Sigmoid colon (tissue), 7 donors: ENCODE measurements at places on chromosomes 11 and 22. TPM values are rescaled to one million over a fixed set of nuclear protein-coding genes. Genes with fewer than 3 reads are reported as not detected.

- no peak for DNase-seq
Observed at GRCh38 chr11:69855421-69855820, 36.2 kb upstream of the FGF3 start.

- no peak for DNase-seq
Observed at GRCh38 chr22:45926433-45926832, 50.5 kb downstream of the WNT7B start.

The NKAPD1 gene
- 14.6 TPM for total RNA-seq

The DTX4 gene
- total RNA-seq: 3.5 TPM

The GGT1 gene
- total RNA-seq: 2.9 TPM

The ZFTA gene
- 14.7 TPM for total RNA-seq

The HDAC10 gene
- 47.4 TPM for total RNA-seq

DNA sequence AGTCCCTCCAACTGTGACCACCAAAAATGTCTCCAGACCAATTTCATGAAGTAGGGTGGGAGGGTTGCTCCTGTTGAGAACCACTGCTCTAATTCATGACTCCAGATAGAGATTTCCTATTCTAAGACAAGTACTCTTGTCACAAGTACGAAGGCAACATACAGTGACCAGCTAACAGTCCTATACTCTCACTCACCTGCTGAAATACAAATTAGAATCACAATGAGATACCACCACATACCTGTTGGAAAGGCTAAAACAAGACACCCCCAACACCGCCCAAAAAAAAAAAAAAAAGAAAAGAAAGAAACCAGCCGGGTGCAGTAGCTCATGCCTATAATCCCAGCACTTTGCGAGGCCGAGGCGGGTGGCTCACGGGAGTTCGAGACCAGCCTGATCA lies 310.5 kb downstream of the SWAP70 start:
- no peak for DNase-seq

The SLC37A2 gene
- 5.8 TPM for total RNA-seq

DNA sequence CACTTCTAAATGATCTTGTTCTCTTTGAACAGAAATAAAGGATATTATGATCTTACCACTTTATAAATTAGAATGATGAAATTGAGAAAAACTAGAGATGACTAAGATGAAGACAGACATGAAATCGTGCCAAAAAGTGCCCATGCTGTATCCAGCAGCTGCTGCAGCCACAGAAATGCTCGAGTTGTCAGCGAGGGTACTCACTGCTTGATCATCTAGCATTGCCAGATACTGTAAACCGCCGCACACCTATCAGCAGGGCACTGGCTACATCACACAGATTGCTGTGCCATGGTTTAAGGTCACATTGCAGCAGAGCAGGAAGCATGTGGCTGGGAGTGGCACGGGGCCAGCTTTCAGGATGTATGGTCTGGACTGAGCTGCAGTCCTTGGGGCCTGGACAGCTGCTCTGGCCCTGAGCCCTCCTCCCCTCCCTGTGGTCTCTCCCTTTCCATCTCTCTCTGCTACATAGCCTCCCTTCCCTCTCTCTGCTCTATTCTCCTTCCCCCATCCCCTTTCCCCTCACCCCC lies 51.0 kb upstream of the SEPTIN5 start:
- no peak for DNase-seq

The GAB4 gene
- total RNA-seq: not detected

The MORC2 gene
- 42.1 TPM for total RNA-seq

The TSSK2 gene
- not detected for total RNA-seq

- DNase-seq: no peak
Observed at GRCh38 chr11:119476666-119477331, 53.8 kb upstream of the THY1 start.

GRCh38 chr11:119056421-119056999 lies 495 bp downstream of the HYOU1 start:
- DNase-seq: peak; percentile 77
